ENCODE measurements at places on chromosomes 13 and 19.

DNA sequence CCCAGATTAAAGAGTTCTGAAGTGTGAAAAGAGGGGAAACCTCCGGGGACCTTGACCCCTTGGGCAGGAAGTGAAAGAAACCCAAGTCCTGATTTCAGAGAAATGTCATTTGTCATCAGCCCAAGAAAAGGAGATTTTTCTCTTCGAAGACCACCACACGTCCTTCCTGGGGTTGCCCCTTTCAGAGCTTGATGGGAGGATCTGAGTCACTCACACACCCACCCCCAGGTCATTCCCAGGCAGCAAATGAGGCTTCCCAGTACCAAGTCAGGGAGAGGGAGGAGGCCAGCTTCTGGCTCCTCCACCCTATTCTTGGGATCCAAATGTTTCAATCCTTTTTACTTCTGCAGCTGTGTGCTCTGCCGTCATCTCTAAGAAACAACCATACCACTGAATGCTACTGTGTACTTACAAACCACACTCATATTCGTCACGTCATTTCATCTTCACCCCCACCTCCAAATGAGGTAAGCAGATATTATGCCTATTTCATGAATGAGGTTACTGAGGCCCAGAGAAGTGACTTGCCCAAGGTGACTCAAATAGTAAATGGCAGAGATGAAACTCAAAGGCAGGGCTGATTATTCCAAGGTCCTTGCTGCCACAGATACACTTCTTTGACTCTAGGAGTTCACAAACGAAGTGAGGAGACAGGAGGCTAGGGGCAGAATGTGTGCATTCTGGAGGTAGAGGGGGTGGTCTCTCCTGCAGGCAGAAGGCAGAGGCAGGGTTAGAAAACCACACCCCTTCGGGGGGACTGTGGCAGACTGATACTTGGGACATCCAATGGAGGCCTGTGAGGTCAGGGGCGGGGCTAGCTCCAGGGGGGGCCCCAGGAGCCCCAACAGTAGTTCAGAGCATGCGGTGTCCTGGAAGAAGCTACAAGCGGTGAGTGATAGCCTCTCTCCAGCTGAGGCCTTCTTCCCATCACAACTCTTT, 5.0 kb upstream of the KMT2B start:
- no peak for DNase-seq

DNA sequence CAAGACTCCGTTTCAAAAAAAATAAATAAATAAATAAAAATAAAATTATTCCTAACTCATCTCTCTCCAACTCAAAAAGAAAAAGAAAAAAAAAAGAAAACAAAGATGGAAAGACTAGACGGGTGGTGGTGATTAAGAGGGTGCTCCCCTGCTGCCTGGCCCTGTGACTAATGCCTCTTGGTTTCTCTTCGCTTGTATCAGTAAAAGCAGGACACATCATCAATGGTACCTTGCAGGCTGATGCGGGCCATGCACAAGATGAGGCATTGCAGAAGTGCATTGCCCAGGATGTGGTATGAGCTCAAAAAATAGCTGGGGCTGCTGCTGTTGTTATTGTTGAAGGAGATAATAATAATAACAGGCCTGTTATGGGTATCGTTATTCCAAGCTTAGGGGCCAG, 14.6 kb downstream of the ACER1 start:
- no peak for DNase-seq

DNA sequence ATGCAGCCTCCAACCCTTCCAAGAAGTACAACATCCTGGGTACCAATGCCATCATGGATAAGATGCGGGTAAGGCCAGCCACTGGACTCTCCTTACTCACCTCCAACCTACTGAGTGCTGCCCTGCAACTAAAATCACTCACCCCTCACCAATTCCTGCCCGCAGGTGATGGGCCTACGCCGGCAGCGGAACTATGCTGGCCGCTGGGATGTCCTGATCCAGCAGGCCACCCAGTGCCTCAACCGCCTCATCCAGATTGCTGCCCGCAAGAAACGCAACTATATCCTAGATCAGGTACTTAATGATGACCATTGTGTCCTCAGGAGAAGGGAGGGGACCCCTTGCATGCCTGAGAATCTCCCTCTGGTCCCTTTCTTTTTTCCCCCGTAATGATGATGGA, 15.6 kb upstream of the CCDC97 start:
- DNase-seq, result no peak

- DNase-seq, result no peak
These were observed 240.4 kb downstream of the KCNRG start for GRCh38 chr13:50255639-50256038.

- DNase-seq, result no peak
These were observed 9.6 kb downstream of the ZNF211 start for GRCh38 chr19:57642396-57643046.

DNA sequence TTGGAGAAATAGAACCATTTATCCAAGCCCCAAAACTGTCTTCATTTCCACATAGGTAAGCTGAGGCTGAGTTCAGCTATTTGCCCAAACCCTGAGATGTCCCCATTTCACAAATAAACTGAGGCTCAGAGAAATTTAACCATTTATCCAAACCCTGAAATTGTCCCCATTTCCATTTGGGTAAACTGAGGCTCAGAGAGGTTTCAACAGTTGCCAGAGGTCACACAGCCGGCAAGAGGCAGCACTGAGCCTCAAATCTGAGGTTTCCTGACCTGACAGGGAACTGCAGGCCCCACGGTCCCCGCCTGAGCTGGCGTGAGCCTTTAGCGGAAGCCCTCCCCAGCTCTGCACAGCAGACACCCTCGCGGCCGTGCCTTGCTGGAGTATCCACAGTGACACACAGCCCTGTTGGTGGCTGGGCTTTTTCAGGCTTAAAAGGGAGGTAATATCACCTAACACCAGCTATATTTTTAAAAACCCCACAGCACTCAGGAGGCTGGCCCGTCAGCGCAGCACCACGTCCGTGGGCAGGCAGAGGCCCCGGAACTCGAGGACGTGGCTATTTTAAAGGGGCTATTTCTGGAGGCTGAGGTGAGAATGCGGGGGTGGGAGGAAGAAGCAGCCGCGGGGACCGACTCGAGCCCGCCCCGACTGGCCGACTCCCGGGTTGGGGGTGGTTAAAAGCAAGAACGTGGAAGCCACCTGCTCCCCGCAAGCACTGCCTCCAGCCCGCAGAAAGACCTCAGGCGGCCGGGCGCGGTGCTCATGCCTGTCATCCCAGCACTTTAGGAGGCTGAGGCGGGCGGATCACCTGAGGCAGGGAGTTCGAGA, 18.5 kb downstream of the PTPRS start:
- DNase-seq, result no peak

DNA sequence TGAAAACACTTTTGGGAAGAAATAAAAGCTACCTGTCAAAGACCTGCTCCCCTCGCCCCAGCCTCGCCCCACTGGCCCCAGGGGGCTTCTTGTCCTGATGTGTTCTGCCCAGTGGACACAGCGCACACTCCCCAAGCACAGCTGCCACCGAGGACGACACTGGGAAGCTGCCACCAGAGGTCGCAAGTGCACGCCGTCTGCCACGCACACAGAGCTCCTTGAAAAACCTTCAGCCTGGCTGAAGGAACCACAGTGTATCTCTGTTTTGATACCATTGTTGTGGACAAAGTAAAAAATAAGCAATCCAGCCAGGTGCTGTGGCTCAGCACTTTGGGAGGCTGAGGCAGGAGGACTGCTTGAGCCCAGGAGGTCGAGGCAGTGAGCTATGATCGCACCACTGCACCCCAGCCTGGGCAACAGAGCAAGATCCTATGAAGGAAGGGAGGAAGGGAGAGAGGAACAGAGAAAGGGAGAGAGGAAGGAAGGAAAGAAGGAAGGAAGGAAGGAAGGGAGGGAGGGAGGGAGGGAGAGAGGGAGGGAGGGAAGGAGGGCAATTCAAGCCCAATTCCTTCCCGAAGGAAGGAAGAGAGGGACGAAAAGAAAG, 57.3 kb downstream of the CEBPG start:
- DNase-seq, result no peak

DNA sequence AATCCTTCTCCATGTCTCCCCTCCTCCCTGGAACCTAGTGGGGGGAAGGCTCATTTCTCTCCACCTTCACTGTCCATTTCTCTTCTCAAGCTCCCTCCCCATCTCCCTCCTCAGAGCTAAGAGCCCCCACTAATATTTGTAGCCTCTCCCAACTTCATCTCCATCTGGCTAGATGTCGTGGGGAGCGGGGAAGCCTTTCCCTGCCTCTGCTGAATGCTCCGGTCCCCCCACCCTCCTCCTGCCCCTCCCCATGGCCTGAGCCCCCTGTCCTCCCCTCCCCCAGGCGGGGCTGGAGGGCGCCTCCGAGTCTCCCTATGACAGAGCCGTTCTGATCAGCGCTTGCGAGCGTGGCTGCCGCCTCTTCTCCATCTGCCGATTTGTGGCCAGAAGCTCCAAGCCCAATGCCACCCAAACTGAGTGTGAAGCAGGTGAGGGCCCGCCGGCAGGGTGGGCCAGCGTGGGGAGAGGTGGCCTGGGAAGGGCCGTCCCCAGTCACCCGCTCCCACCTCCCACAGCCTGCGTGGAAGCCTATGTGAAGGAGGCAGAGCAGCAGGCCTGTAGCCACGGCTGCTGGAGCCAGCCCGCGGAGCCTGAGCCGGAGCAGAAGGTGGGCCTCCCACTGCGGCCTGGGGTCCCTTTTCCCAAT, 1.0 kb downstream of the TMEM59L start:
- DNase-seq, result no peak

GRCh38 chr13:72163678-72164077, 296.7 kb upstream of the DACH1 start:
- no peak for DNase-seq

DNA sequence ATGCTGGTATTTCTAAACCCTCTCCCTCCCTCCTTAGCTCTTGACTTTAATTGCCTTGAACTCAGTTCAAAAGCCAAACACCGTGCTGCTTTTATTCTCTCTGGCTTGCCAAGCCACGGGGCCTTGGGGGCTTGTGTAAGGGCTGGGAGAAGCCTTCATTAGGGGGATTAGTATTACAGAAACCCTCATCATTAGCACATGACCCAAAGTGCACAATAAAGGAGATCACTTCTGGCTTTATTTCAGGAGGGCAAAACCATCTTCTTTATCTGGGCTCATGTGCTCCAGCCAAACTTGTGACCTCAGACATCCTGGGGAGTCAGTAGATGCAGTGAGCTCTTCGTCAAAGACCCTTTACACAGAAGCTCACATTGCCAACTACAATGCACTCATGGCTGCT, at the start of gene DCT:
Gene DCT, minus strand, starts transcription at position 67 of the 400 bp plus-strand sequence. CDS start 427 bp downstream, outside the sequence.
- DNase-seq, result no peak

- no peak for DNase-seq
These were observed 75.1 kb downstream of the C13orf42 start for GRCh38 chr13:51035978-51036377.

DNA sequence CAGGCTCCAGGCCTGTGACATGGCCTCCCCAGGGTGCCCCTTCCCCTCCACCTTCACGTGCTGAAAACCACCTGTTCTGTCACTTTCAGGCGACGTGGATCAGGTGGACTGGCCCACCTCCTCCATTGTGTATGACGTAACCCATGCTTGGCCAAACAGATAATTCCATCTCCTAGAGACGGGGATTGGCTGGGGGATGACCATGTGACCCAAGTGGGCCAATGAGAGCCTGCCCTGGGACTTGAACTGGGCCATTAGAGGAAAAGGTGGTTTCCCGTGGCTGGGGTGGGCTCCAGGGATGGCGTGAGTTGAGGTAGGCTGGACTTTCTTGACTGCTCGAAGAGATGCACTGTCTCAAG, 3.6 kb upstream of the ADAMTSL5 start:
- no peak for DNase-seq

GRCh38 chr13:20580257-20580656, 13.3 kb downstream of the IFT88 start:
- DNase-seq, result no peak

DNA sequence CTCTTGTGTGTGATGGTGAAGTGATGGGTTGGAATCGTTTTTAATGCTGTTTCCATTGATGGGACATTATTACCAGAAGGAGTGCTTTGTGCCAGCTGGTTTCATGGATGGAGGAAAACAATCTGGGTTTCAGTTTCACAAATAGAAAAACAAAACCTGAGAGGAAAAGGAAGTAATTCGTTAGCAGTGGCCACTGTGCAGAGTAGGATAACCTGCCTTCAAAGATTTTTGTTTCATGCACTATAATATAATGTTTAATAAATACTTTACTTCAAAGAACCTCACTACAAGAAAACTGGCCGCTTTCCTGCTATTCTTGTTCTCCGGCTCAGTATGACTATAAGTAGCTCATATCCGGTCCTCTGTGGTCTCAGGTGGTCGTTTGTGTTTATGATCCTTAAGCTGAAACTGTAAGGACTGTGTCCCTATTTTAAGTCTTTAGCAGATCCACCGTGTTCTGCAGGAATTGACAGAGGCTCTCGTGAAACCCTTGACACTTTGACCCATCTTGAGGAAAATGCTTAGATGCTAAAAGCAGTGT, 104.7 kb downstream of the GGACT start:
- DNase-seq, result no peak

- no peak for DNase-seq
These were observed 12.4 kb downstream of the LHFPL6 start for GRCh38 chr13:39590466-39591036.

GRCh38 chr13:108777421-108778420, 148.3 kb downstream of the MYO16 start:
- DNase-seq, result no peak

DNA sequence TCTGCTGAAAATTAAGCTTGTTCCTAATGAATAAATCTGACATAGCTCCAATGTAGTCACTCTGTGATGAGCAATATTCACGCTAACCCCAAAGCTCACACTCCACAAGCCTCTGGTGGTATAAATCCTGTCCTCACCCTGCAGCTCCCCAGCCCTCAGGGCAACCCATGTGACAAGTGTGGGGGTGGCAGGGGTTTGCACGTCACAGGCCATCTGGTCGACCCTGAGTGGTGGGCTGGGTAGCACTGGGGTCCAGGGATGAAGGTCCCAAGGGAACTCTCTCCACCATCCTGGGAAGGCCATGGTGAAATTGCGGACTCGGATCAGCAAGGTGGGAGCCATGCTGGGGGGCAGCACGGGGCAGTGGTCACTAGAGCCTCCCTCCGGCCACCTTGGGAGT, 100.0 kb upstream of the SOX1 start:
- no peak for DNase-seq

DNA sequence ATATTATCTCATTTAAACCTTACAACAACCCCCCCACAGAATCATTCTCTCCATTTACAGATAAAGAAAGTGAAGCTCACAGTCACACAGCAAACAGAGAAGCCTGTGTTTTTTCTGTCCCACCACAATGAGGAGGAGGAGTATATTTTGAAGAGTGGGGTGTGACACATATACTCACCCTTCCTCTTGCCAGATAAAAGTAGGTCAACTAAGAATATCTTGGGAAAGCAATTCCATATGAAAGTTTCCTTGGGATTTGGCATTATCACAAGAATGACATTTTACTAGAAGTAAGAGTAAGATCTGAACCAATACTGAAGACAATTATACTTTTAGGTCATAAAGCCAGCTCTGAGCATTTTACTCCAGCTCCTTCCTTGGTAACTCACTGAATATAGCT, 287.5 kb upstream of the HTR2A start:
- no peak for DNase-seq

All from cortex of kidney (tissue), 1 donor.